Posterior vena cava (tissue), 2 donors: ENCODE measurements at places on chromosomes 5 and 9. TPM values are rescaled to one million over a fixed set of nuclear protein-coding genes. Genes with fewer than 3 reads are reported as not detected.

SPINK4 gene
- not detected for total RNA-seq

SLCO6A1 gene
- not detected for total RNA-seq

DNA sequence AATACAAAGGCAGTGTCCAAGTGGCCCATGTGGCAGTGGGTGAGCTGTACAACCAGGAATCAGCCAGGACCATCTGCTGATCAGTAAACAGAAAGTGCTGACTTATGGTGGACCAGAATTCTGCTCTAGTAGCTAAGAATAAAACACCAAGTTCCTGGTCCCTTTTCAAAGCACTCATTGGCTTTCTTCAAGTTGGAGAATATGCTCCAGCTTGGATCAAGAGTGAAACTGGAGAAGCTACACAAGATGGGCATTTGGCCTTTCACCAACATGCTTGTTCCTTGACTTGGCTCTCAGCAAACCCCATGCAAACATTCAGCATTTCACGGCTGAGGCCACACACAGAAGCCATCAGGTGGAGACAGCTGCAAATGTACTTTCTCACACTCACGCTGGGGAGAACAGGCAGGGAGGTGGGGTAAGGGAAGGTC is 32.1 kb downstream of the MARCHF3 start:
- no peak for DNase-seq

GRCh38 chr9:124684169-124684568 is 86.9 kb downstream of the NR6A1 start:
- DNase-seq: no peak
